ENCODE measurements at places on chromosomes 1 and 21.

DNA sequence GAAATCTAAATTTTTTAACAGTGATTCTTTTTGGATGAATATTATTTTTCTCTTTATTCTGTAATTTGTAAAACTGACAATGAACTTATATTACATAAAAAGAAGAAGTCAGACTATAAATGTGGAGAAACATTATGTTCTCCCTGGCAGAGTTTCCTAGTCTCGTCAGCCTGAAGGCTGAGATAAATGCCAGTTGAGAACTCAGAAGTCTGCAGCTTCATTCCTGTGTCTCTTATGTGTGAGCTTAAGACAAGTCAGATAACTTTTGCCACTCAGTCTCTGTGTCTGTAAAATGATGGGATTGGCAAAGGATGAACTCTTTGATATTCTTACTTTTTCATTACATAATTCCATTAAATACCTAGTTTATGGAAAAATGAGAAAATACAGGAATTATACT, 568.8 kb upstream of the ZRANB2 start:
- no peak overlapping the region for H3K27ac ChIP-seq
- no peaks in the 10 kb centered on the region for H3K27me3 ChIP-seq
- H3K4me1 ChIP-seq: no peaks in the 10 kb centered on the region
- no peak for DNase-seq
- no peak overlapping the region for H3K4me3 ChIP-seq
- H3K36me3 ChIP-seq: no peaks in the 10 kb centered on the region

DNA sequence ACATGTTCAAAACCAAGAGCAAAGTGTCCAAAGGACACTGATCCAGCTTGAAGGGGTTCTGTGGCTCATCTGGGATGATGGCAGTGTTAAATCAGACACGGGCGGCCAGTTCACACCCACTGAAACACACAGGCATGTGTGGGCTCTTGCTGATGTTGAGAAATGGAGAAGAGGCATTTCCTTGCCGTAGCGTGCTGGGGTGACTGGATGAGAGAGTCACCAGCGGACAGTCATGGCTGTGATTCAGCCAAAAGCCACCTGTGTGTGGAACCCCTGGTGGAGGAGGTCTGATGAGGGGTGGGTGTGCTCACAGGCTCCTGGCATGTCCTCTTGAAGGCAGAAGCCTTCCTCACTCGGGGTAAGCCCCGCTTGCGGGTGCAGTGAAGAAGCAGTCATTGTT, 7.2 kb downstream of the C1orf35 start:
- no peak overlapping the region for H3K27ac ChIP-seq
- H3K4me1 ChIP-seq: no peaks in the 10 kb centered on the region
- H3K4me3 ChIP-seq: no peak overlapping the region
- H3K36me3 ChIP-seq: no peaks in the 10 kb centered on the region

- no peaks in the 10 kb centered on the region for H3K36me3 ChIP-seq
- H3K27ac ChIP-seq: no peak overlapping the region
- no peaks in the 10 kb centered on the region for H3K27me3 ChIP-seq
- no peak for DNase-seq
These were observed 103.6 kb downstream of the SMYD2 start for GRCh38 chr1:214384373-214385079.

DNA sequence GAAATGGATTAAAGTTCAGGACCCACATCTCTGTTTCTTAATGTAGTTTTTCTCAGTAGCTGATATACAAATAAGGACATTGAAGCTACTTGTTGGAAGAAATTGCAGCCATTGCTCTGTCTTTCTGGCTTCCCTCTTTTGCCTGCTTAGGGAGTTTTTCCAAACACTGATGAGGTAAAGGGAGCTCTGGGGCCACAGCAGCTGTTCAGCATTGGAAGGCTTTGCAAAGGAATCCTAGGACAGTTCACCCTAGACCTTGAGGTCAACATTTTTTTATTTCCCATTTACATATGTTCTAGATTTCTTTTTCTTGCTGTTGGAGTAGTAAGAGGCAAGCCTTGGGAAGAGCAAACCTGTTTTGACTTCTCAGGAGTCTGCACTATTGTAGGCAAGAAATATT, 126.9 kb upstream of the PLPPR5 start:
- DNase-seq: no peak
- no peaks in the 10 kb centered on the region for H3K4me1 ChIP-seq
- H3K27me3 ChIP-seq: no peaks in the 10 kb centered on the region

GRCh38 chr1:226482975-226483700, 65.4 kb upstream of the STUM start:
- no peak overlapping the region for H3K4me3 ChIP-seq
- no peak for DNase-seq
- H3K27me3 ChIP-seq: no peaks in the 10 kb centered on the region

GRCh38 chr1:46062651-46063319, 69.6 kb downstream of the PIK3R3 start:
- no peak overlapping the region for H3K27ac ChIP-seq
- no peak overlapping the region for H3K4me3 ChIP-seq
- peaks cover 3% of the 10 kb centered on the region for H3K4me1 ChIP-seq
- H3K27me3 ChIP-seq: no peaks in the 10 kb centered on the region
- no peaks in the 10 kb centered on the region for H3K36me3 ChIP-seq
- DNase-seq: no peak

DNA sequence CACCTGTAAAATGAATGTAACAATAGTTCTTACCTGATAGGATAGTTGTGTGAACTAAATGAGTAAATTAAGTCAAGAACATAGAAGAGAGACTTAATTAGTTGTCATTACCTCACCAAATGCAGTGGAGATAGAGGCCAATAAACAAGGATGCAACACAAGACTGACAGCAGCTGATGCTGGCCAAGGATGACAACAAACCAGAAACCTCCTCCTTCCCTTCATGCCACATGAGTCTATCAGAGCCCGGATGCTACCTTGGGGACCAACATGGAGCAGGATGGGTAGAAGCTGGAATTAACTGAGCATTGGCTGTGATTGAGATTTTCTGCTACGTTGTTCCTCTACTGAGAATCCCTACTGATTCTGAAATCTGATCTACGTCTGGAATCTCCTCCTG, 30.3 kb upstream of the USP1 start:
- H3K4me1 ChIP-seq: no peaks in the 10 kb centered on the region
- no peak overlapping the region for H3K4me3 ChIP-seq
- H3K36me3 ChIP-seq: no peaks in the 10 kb centered on the region
- no peak for DNase-seq
- H3K27ac ChIP-seq: no peak overlapping the region

DNA sequence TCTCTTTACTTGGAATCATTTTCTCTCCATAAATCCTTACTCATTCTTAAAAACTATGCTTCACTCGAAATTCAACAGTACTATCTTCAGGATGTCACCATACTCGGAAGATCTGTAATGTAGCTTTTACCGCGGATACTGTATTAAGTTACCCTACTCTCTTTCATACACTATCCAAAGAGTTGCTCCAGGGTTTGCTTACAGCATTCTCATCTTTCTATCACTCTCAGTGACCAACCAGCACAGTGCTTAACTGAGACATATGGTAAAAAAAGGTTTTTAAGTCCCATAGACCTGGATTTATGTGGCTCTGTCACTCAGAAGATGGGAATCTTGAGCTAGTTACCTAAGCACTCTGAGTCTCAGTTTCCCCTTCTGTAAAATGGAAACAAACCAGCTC, 15.8 kb downstream of the GTF2B start:
- no peaks in the 10 kb centered on the region for H3K4me1 ChIP-seq
- H3K27me3 ChIP-seq: no peaks in the 10 kb centered on the region
- no peak overlapping the region for H3K27ac ChIP-seq

DNA sequence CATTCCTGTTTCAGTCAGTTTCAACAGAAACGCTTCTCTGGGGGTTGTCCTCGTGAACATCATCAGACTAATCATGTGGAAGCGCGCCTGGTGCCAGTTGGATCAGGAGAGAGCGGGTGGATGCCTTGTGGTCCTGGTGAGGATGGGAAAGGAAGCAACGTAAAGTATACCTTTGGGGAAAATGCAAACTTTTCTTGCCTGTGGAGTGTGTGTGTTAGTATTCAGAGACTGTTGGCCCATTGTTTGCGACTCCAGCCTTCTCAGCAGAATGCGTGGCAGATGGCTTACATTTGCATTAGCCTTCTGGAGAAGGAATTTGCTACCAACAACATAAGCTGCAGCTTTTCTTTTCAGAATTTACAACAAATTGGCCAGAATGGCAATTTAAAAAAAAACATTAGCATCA, 173.9 kb downstream of the RWDD3 start:
- no peaks in the 10 kb centered on the region for H3K27me3 ChIP-seq
- no peak overlapping the region for H3K4me3 ChIP-seq
- no peaks in the 10 kb centered on the region for H3K4me1 ChIP-seq

DNA sequence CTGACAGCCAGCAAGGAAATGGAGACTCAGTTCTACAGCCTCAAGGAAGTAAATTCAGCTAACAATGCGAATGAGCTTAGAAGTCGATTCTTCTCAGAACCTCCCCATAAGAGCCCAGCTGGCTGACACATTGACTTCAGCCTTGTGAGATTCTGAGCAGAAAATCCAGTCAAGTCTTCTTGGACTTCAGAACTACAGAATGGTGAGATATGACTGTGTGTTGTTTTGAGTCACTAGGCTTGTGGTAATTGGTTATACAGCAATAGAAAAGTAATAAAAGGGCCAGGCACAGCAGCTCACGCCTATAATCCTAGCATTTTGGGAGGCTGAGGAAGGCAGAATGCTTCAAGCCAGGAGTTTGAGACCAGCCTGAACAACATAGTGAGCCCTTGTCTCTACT, 161.8 kb upstream of the IVNS1ABP start:
- H3K4me1 ChIP-seq: no peaks in the 10 kb centered on the region
- no peak overlapping the region for H3K4me3 ChIP-seq
- H3K27ac ChIP-seq: no peak overlapping the region
- H3K36me3 ChIP-seq: no peaks in the 10 kb centered on the region

DNA sequence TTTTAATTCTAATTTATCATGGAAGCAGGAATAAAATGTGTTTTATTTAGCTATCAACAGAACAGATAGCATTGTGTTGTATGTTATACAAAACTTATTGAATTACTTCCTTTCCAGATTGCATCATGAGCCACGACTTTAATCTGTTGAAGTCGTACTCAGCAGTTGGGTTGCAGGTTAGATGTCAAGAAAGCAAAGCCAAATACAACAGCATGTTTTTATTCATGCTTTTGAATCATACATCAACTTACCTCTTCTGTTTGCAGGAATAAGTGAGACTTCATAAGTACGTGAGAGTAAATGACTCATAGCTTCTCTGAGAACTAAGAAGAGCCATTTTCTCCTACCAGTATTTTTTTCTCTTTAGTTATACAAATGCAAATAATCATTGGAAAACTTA, 110.8 kb upstream of the ADGRL4 start:
- H3K4me3 ChIP-seq: no peak overlapping the region
- H3K27ac ChIP-seq: no peak overlapping the region
- H3K27me3 ChIP-seq: no peaks in the 10 kb centered on the region
- no peaks in the 10 kb centered on the region for H3K4me1 ChIP-seq

- no peak overlapping the region for H3K27ac ChIP-seq
- H3K4me3 ChIP-seq: no peak overlapping the region
- no peaks in the 10 kb centered on the region for H3K4me1 ChIP-seq
- no peak for DNase-seq
- H3K36me3 ChIP-seq: no peaks in the 10 kb centered on the region
- H3K27me3 ChIP-seq: no peaks in the 10 kb centered on the region
These were observed 21.7 kb downstream of the INTS7 start for GRCh38 chr1:212013672-212014071.

GRCh38 chr1:159113596-159114433, 37.2 kb upstream of the AIM2 start:
- no peak for DNase-seq
- no peaks in the 10 kb centered on the region for H3K27me3 ChIP-seq
- H3K36me3 ChIP-seq: no peaks in the 10 kb centered on the region
- no peak overlapping the region for H3K4me3 ChIP-seq
- H3K4me1 ChIP-seq: no peaks in the 10 kb centered on the region

GRCh38 chr1:83520797-83521196, 478.1 kb downstream of the TTLL7 start:
- no peak for DNase-seq
- no peak overlapping the region for H3K27ac ChIP-seq
- no peaks in the 10 kb centered on the region for H3K4me1 ChIP-seq
- H3K36me3 ChIP-seq: no peaks in the 10 kb centered on the region
- H3K4me3 ChIP-seq: no peak overlapping the region
- no peaks in the 10 kb centered on the region for H3K27me3 ChIP-seq

DNA sequence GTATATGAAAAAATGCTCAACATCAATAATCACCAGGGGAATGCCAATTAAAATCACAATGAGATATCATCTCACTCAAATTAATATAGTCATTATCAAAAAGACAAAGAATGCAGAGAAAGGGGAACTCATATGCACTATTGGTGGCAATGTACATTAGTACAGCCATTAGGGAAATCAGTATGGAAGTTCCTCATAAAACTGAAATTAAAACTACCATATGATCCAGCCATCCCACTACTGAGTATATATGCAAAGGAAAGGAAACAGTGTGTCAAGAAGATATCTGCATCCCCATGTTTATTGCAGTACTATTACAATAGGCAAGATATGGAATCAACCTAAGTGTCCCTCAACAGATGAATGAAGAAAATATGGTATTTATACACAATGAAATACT, 32.1 kb upstream of the TEKT2 start:
- no peak overlapping the region for H3K27ac ChIP-seq
- H3K4me3 ChIP-seq: no peak overlapping the region
- no peak for DNase-seq
- no peaks in the 10 kb centered on the region for H3K27me3 ChIP-seq
- H3K4me1 ChIP-seq: no peaks in the 10 kb centered on the region

DNA sequence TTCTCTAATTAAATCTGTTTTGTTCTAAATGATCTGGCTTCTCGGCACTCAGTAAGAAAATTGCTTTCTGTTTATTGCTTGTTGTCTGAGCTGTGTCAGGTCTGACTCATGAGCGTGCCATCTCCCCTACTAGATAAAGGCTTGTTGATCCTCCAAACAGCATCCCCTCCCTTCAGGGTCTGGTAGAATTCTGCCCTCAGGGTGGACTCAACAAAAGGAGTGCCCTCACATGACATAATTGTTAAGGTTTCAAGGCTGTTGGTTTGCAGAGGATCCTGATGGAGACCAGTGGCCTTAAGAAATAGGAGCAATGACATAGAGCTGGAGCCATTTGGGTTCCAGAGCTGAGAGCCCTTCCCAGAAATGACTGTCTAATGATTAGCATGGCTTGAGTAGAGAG, 36.0 kb upstream of the ATP2B4 start:
- H3K4me3 ChIP-seq: no peak overlapping the region
- no peaks in the 10 kb centered on the region for H3K27me3 ChIP-seq
- no peak for DNase-seq

DNA sequence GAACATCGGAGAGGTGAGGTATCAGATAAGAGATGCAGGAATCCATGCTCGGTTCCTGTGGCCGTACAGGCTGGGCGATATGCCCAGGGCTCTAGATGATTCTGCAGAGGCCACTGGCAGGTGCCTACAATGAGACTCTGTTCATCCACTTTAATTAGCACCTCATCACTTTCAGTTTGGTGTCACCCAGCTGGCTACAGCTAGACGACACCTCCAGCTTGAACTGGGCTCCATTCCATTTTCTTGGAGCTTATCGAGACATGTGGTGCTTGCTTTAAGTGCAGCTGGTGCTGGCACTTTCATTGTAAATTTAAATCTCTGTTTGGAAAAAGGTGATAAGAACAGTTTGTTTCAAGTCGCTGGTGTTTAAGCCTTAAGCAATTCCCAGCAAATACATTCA, 322.5 kb upstream of the ADGRL2 start:
- peaks cover 3% of the 10 kb centered on the region for H3K4me1 ChIP-seq
- no peak for DNase-seq
- H3K27me3 ChIP-seq: no peaks in the 10 kb centered on the region
- H3K4me3 ChIP-seq: peak overlapping the region; percentile 5
